G401 (cell line): ENCODE measurements at places on chromosomes 3 and 15.

- no peak for DNase-seq
Observed at GRCh38 chr3:128274837-128275236, 121.6 kb downstream of the EEFSEC start.

DNA sequence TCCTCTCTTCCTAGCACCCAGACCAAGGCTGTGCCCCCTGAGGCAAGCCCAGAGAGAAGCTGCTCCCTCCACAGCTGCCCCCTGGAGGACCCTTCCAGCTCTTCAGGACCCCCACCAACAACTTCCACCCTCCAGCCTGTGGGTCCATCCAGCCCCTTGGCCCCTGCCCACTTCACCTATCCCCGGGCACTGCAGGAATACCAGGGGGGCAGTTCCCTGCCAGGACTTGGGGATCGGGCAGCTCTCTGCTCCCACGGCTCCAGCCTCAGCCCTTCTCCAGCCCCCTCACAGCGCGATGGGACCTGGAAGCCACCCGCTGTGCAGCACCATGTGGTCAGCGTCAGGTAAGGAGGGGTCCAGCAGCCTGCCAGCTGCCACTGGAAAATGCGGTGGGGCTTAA lies 5.6 kb downstream of the DISP2 start:
- no peak for DNase-seq

DNA sequence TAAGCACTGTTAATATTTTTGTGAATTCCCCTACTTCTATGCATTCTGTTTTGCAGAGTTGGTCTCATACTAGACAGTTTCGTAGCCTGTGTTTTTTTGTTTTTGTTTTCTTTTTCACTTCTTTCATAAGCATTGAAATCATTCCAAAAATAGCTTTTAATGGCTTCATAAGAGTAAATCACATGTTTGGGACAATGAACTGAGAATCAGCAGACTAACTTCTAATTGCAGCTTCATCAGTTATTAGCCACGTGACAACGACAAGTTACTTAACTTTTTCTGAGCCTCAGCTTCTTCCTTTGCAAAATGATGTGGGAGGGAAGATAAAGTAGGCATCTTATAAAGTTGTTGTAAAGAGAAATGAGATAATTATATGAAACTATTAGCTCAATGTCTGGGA lies 124.8 kb downstream of the LIPC start:
- no peak for DNase-seq

- DNase-seq = no peak
Observed at GRCh38 chr3:134903837-134904236, 108.8 kb downstream of the EPHB1 start.

DNA sequence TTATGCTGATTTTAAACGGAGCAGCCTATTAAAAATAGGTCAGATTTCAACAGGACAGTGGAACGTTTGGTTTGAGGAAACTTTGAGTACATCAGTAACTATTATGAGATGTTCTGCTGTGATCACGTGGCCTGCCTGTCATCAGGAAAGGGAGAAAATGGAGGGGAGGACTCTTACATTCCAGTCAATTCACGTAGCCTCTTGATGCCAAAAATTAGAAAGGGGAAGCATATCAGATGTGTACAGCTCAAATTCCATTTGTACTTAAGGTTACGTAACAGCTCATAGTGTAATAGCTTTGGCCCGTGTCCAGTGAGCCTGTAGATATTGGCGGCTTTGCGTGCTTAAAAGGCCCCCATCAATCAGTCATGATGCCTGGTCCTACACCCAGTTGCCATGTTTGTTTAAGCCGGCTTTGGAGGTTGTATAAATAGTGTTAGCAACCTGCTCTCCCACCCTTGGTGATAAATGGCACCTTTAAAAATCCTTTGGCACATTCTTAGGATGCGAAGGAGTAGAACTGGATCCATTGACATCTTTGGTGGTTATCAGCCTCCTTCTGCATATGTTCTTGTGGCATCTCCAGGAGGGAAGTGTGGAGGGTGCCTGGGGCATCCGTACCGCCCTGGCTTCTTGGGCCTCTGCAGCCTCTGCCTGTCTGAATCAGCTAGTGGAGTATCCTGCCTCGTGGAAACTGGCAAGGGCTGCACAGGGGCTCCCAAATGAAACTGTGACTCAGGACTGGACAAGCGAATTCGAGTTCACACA lies 163.9 kb downstream of the THSD4 start:
- peak; percentile 2 for DNase-seq

DNA sequence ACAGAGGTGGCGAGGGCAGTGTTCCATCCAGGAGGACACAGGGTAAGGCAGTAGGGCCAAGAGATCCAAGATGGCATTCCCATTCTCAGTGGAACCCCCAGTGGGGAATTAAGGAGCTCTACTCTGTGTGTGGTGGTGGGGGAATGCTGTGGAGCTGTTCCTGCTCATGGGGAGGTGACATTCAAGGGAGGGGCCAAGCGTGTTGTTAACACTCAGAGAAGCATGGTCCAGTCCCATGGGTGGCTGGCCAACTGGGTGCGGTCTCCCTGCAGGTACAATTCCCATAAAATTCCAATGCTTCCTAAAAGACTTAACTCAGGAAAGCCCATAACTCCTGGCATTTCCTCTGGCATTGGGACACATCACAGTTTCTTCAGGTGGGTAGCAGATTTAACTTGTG lies 2.3 kb downstream of the CAMP start:
- no peak for DNase-seq

DNA sequence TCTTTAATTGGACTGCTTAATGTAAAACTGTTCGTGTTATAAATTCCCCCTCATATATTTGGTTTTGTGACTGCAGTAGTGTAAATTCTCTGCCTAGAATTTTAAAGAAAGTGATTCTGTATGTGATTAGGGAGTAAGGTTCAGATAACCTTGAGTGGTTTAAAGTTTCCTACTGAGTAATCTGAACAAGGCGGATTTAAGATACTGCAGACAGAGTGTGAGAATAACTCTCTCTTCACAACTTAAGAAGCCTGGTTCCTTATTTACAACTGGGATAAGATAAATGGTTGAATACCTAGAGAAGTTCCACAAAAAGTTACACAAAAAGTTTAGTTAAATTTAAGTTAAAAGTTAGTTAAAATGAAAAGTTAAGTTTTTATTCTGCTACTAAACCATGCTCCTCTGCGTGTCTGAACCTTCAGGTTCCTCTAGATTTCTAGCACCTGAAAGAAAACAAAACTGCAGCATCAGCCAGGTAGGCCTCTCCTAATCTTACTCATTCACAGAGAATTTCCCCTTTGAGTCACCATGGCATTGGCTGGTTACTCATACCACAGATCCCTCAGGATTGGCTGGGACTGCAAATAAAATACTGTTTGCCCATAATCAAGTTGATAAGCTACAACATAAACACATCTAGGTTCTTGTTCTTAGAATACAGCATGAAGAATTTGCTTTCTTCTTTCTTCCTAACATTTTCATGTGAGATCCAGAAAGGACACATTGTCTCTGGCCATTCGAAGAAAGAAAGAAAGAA lies at the start of gene ARL14:
Gene ARL14 (plus strand): TSS at position 614 of the 757 bp plus-strand sequence. CDS start 187 bp downstream, outside the sequence.
- DNase-seq = no peak

DNA sequence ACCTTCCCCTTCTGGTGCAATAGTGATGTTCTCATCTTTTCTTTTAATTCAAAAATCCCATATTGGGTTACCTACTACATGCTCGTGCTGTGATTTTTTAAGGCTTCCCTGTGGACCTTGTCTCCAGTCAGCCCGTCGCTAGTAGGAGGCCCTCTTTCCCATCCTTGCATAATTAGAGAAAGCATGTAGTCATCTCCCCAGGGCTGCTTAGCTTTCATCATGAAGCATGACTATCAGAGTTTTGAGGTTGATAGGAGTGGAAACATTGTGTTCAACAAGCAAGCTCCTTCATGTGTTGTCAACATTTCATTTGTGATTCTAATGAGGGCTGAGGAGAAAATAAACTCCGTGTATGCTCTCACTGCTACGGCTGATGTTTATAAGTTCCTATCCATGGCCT lies 8.7 kb upstream of the LRTM1 start:
- no peak for DNase-seq

GRCh38 chr3:27591312-27592210 lies 107.4 kb upstream of the SLC4A7 start:
- DNase-seq = no peak

DNA sequence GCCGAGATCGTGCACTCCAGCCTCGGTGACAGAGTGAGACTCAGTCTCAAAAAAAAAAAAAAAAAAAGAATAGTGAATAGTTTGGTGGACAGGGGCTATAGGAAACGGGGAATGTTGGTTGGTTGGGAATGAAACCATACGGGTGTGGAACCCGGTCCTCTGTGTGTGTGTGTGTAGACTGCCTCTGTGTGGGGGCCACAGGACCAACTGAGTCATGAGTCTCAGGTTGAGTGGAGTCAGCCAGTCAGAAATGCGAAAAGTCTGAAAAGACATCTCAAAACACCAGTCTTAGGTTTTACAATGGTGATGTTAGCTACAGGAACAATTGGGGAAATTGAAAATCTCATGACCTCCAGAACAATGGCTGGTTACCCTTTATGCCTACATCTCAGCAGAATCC lies 44.5 kb downstream of the ZDHHC19 start:
- DNase-seq = no peak

DNA sequence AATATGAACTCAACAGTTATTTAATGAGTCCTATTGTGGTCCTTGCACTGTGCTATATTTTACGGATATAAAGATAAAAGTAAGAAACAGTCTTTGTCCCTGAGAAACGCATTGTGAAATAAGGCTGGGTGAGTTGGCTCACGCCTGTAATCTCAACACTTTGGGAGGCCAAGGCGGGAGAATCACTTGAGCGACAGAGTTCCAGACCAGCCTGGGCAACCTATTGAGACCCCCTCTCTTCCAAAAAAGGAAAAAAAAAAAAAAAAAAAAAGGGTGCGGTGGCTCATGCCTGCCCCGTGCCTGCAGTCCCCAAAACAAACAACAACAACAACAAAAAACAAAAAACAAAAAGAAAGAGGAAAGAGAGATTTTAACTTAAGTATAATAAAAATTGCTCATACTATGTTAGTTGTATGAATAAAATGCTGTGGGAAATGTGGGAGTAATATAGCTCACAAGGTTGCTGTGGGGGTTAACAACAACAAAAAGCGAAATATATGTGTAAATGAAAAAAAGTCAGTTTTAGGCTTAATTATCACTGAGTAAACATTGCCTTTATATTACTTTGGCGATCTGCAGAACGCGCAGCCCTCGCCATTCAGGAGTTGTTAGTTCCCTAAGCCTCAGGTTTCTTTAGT lies 461 bp upstream of the FNDC3B start:
- DNase-seq = no peak

DNA sequence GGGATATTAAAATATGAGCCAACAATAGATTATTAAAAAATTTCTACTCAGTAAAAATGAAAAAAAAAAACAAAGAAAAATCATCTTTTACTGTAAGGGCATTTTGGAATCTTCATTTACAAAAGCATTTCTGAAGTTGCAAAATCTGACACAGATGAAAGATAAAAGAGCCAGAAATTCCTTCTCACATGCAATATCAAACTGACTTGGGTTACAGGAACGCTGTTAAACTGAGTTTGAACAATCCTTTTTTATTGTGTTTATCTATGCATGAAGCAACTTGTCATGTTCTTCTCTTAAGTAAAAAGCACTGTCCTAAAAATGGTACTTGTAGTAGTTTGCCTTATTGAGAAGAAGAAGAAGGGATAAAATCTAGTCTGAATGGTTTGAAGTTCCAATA lies 468.5 kb upstream of the KCNMB2 start:
- DNase-seq = no peak

DNA sequence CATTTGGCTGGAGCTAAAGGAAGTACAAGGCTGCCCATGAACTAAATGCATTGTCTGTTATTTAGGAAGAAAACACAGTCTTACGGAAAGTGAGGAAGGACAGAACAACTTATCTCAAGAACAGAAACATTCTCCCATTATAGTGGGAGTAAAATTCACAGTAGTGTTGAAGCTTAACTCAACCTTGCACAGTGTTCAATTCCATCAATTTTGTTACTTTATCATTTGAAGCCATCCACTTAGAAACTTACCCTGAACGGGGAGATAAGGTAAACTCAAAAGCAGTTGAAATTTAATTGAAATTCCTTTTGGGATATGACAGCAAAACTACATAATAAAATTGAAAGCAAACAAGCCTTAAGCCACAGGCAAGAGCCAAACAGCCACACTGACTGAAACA lies 186.9 kb downstream of the PCCB start:
- DNase-seq = no peak

GRCh38 chr3:32395496-32395895 lies 3.8 kb downstream of the CMTM7 start:
- DNase-seq = no peak

- DNase-seq = no peak
Observed at GRCh38 chr3:98890965-98891910, 10.3 kb downstream of the DCBLD2 start.

- no peak for DNase-seq
Observed at GRCh38 chr3:192061426-192061825, 600.5 kb downstream of the PYDC2 start.

GRCh38 chr3:122200661-122201060 lies 17.2 kb downstream of the CASR start:
- no peak for DNase-seq

GRCh38 chr3:48595526-48596121 lies 495 bp upstream of the COL7A1 start:
- DNase-seq = no peak

GRCh38 chr3:46416125-46416810 lies 9.2 kb downstream of the CCRL2 start:
- no peak for DNase-seq

- DNase-seq = no peak
Observed at GRCh38 chr3:190902292-190902691, 39.8 kb upstream of the GMNC start.

GRCh38 chr15:89783111-89783860 lies 7.2 kb downstream of the MESP2 start:
- DNase-seq = no peak

GRCh38 chr3:5321666-5322340 lies 134.3 kb downstream of the EDEM1 start:
- DNase-seq = no peak

DNA sequence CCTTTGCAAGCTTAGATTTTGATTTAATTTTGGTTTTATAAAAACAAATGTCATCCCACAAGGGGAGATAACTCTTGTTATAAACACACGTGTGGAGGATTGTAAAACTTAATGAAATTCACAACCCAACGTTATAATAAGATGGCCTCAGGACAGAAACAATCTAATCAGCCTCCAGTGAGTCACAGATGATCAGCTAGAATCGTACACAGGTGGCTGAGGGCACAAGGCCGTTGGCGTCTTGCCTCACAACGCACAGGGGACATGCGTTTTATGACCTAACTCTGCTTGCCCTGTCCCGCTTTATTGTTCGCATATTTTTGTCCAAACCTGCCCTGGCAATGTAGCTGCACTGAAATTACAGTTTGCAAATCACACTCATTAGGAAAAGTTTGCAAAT lies 121.9 kb upstream of the PDZRN3 start:
- no peak for DNase-seq

GRCh38 chr3:116517308-116517707 lies 72.0 kb upstream of the LSAMP start:
- DNase-seq = peak; percentile 26

- peak; percentile 74 for DNase-seq
Observed at GRCh38 chr3:48847053-48847503, 596 bp downstream of the PRKAR2A start.
